ENCODE measurements at places on chromosomes 3 and 15.

DNA sequence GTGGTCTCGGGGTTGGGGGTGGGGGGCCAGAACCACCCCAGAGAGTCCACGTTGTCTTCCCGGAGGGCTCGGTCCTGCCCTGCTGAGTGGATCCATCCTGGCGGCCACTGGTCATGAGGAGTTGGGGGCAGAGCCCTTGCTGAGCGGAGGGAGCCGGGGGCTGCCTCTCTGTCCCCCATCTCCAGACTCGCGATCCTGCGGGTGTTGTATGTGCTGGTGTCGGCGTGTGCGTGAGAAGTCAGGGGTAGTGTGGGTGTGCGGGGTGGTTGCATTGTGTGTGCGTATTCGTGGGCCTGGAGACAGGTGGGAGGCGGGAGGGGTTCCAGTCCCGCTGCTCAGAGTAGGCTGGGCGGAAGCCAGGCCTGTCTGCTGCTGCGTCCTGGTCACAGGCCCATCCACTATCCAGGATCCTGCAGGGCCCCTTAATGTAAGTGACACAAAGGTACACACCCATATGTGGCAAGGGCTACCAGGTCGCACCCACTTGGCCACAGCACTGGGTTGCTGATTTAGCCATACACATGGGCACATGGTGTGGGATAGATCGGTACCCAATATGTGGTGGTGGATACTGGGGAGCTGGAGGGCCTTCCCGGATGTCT, 30.7 kb downstream of the NBEAL2 start:
- DNase-seq, result no peak

GRCh38 chr15:70723122-70723422, 40.3 kb downstream of the UACA start:
- no peak for DNase-seq

DNA sequence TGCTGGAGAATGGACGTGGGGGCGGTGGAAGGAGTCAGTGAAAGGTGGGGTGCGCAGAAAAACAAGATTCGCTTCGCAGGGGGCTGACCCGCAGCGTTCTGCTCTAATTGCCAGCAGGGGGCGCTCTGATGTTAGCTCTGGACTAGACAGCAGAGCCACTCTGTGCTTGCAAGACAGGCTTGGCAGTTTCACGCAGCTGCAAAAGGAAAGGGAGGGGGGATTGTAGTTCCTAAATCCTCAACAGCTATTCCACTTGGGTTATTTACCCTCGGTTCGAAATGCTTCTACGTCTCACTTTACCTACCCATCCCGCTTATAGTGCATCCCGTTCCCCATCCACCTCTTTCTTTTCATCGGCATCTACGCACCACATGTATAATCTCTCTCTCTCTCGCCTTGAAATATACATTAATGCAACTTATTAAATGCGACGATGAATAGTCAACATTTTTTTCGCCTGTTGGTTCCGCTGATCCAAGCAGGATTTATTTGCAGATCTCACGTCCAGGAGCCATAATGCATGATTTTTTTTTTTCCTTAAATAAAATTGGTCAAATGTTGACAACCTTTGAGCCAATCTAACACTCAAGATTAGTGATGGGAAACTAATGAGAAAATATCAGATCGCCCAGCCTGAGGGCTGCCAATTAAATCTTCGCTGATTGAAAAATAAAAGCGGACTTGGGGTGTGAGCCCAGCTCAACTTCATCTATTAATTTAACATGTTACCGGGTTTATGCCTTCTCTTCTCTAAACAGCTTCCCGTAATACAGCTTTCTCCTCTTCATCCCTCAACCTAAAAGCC, 216.4 kb downstream of the MEIS2 start:
- DNase-seq, result peak; percentile 48

DNA sequence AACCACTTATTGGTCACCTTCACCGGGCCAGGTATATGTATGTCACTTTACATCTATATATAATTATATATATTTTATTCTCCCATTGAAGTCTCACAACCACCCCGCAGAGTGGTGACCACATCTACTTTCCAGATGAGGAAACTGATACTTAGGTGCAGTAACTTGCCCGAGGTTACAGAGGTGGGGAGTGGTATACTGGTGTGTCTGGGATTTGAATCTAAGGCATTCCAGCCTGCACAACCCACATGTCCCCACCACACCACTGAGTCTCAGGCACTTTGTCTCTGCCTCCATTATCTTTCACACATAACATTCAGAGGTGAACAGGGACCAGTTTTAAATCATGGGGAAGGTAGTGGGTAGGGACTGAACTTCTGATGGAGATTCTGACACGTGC, 261.4 kb downstream of the CTNNB1 start:
- DNase-seq, result no peak

DNA sequence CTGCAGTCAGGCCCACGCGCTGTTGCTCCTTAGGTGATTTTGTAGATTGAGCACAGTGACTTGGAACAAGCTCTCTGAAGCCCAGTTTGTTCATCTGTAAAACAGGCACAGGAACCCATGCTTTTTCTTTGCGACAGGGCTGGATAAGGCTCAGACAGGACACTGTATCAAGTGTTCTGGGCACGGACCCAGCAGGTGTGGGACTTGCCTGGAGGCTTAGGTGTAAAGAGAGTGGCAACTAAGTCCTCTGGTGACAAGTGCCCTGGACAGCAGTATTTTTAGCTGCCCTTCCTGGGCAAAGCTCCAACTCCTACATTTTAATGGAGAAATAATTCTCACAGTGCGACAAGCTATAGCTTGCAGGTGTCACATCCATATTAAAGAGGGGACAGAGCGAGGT, 32.2 kb downstream of the CD276 start:
- no peak for DNase-seq

- DNase-seq, result no peak
Measured at GRCh38 chr3:127174715-127175140, 18.2 kb upstream of the PRR23E start.
